ENCODE measurements at places on chromosomes 11 and 22.

DNA sequence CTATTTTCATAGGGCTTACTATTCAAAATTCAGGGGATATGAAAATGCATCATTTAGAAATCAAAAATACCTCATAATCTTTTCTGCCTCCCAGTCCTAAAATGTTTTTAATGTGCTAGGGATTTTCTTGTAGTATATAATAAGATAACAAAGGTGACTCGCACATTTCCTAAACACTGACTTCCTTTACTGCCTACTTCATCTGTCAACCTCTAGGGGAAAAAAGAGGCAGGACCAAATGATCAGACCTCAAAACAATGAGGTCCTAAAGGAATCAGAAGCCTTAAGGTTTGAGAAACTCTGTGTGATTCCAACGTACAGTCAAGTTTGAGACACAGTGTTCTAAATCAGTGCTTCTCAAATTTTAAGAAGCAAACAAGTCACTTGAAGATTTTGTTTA is 56.1 kb upstream of the POU2AF2 start:
- DNase-seq = no peak

DNA sequence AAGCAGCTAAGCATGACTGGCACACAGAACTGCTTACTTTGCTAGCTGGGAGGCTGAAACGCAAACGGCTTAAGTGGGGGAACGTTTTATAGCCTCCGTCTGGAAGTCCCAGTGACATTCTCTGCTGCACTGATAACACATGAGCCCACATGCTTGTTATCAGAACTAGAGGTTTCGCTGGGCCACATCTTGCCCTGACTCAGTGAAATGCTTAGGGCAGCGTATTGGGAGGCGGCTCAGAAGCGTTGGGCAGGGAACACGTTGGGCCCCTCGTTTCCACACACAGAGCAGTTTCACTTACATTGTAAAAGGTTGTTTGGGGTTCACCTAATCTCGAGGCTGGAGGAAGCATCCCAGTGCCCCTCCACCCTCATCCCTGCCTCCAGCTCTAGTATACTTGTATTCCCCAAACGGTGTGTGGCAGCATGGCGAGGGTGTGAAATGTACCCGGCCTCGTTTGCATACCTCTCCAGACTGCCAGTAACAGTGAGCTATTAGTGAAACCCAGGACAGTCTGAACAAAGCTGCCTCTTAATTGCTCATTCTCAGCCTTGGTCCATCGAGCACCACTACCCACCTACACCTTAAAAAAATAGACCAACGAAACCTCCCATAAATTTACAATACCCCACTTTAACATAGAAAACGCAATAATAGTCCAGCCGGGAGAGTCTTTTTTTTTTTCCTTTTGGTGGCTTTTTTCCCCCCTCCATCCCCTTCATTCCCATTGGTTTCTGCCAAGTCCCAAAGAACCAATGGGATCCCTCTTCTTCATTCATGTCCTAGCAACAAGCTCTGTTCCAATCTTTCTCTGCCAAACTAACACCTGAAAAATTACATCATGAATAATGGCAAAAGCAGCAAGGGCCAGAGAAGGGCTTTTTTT is 218.8 kb upstream of the SORL1-AS1 start:
- no peak for DNase-seq

DNA sequence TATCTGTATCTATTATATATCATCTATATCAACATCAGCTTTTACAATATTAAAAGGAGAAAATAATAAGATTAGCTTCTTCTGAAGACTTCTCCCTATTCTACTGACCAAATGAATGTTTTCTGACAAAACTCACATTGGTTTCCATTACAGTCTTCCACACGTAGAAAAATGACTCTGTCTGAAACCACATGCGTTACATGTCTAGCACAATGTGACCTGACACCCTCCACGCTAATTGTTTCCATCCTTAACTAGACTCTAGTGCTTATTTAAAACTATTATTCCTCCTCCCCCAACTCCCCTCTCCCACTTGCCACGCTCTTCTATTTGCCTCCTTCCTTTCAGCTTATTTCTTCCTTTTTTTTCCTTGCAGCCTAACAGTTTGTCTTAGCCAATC is 172.1 kb downstream of the ADAMTS15 start:
- no peak for DNase-seq

DNA sequence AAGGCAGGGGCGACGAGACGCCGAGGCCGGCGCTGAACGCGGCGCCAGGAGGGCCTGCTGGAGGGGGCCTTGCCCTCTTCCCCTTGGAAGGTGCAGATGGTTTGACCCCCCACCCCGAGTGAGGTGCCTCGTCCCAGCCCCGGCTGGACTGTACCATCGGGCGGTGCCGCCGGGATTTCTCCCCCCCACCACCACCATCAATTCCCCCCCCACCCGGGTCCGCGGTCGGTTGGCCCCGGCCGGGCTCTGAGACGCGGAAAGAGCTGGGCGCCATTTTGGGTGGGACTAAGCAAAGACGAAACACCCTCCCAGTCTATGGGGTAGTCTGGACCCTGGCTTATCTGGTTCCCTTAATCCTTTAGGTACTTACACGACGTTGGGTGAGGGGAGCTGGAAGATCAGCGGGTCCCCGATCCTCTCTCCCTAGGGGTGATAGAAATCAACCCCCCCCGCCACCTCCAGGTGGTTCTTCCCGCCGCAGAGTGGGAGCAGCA is at the start of gene PRDM10:
TSS of gene PRDM10 (minus strand) at position 484 of the 494 bp plus-strand sequence. CDS start 41,871 bp downstream, outside the sequence.
- DNase-seq = peak; percentile 88

DNA sequence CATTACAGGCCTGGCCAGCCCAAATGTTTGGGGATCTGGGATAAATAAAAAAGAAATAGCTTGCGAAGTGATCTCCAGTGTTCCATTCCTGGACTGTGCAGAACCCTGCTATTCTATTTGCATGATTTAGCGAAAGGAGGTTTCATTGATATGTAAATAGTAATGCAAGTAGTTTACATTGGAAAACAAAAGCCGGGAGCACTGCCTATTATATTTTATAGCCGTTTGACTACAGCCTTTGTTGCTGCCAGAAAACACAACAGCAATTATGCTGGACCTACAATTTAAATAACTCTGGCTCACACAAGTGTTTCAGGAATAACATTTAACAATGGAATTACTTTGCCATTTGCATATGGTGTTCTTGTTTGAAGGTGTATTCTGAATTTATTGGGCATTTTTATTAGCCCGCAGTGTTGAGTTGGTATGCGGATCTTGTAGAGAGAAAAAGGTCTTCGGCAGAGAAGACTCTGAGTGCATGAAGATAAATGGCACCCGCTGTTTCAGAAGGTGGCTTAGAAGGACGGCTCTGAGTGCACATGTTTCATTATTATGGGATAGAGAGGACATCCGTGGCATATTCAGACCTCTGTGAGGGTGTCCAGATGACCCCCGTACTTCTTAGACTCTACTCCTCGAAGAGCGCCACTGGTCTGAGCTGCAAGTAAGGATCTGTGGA is 315.0 kb downstream of the BRD1 start:
- no peak for DNase-seq

DNA sequence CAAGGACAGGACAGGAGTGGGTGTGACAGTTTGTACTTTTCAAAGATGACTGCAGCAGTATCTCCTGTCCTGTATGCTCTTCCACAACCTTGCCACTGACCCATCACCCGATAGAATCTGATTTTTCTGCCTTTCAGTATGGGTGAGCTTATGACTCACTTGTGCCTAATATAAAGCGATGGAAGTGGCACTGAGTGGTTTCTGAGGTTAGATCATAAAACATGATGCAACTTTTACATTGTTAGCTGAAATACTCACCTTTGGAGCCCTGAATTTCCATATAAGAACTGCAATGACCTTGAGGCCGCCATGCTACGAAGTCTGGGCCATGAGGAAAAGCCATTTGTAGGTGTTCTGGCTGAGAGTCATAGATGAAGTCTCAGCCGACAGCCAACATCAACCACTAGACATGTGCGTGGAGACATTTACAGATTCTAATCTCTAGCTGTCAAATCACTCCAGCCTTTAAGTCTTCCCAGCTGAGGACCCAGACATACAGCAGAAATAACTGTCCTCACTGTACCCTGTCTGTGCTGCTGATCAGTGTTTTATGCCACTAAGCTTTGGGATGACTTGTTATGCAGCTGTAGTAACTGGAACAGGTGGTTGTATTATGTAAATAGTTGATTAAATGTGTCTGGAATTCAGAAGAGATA is 105.9 kb upstream of the ARHGAP20 start:
- no peak for DNase-seq

DNA sequence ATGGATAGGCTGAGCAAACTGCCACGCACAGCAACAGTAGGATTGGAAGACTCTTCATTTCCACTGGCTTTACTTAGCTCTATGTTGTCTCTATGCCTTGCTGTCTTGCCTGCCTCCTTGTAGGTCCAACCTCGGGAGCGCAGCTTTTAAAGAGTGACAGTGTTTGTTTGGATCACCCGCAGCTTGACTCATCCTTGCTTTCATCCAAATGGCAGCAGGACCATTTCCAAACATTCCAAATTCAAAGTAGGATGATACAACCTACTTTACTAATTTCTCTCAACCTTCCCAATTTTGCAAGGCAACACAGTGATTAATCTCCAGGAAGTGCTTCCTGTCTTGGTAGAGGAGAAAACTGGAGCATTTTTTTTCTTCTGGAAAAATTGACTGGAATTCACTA is at the start of gene MMP3:
TSS of gene MMP3 (minus strand) at position 121 of the 400 bp plus-strand sequence. CDS start at position 58, 63 bp downstream.
- DNase-seq = no peak

GRCh38 chr11:131486100-131486499 is 115.7 kb downstream of the NTM start:
- DNase-seq = no peak

- no peak for DNase-seq
Observed at GRCh38 chr22:48581796-48582469, 1245.7 kb downstream of the BRD1 start.

GRCh38 chr11:19075636-19076035 is 15.1 kb upstream of the MRGPRX2 start:
- DNase-seq = no peak

DNA sequence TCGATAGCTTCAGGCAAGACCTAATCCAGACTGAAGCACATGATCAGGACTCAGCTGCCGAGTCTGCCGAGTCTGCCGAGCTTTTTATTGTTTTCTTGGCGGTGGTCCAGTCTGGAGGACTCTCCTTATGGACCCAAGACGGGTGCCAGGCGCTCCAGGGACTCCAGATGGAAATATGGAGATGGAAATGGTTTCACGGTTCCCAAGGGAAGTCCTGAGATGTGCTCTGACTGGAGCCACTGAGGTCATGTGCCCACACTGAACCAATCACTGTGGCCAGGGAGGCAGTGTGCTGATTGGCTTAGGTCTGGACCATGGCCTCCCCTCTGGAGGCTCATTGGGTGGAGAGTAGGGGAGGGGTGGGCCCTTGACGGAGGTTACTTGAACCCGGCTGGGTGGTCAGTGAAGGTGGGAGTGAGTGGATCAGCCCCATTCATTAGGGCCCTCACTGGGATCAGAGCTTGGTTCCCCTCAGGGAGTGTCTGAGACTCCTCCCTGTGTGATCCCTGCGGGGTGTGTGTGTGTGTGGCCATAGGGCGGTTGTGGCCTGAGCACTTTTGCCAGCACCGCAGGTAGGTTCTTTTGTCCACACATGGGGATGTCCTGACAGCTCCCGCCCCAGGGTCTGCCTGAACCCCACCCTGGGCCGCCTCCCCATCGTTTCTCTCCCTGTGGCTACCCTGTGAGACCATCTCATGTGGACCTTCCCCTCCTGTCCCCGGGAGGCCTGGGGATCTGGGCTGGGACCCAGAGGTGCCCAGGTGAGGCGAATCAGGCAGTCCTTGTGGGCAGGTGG is 14.0 kb downstream of the RPS6KA4 start:
- DNase-seq = no peak

GRCh38 chr22:20563466-20563906 is 56.1 kb downstream of the MED15 start:
- DNase-seq = no peak

DNA sequence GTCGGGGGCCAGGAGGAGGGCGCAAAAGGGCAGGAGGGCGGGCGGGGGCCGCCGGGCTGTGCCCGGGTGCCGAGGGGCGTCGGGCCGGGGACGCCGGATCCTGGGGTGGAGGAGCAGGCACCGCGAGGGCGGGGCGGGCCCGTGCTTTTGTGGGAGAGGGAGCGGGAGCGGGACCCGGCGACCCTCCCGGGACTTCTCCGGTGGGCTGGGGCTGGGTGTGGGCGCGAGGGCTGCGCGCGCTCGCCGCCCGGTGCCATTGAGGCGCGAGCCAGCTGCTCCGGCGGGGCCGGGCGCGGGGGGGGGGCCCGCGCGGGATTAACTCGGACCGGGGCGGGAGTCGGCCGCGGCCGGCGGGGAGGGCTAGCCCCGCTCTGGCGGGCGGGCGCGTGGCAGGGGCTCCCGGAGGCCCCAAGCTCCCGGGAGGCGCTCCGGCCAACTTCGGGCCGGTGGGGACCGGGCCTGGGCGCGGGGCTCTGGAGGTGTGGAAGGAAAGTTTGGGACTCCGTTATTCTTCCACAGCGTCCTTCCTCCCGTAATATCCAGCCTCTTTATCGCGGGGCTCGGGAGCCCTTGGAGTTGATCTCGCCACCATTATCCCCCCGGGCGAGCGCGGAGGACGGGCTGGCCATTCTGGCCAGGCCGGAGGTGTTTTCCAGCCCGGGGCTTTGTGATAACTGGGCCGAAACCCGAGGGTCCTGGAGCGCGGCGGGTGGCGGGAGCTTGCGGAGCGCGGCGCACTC is 936 bp downstream of the CECR2 start:
- DNase-seq = no peak

DNA sequence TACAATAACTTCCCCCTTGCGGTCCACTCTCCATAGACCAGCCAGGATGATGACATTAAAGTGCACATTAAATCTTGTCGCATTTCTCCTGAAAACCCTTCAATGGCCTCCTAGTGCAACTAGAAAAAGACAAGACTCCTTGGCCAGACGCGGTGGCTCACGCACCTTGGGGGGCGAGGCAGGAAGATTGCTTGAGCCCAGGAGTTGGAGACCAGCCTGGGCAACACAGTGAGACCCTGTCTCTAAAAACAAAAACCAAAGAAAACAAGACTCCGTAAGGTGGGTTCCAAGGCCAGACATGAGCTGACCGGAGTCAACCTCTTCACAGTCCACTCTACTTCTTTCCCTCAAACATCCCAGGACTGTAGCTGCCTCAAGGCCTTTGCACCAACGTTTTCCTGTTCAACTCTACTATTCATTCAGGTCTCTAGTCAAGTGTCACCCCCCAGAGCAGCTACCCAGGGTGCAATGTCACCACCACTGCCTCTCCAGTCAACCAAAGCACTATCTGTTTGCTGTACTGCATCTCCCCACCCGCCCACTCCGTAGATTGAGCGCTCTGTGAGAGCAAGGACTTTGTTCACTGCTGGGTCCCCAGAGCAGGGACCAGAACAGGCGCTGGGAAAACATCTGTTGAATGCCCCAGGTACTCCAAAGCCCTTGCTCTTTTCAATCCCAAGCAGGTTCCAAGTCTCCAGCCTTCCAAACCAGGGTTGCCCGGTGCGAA is 739 bp downstream of the ZMAT5 start:
- no peak for DNase-seq

DNA sequence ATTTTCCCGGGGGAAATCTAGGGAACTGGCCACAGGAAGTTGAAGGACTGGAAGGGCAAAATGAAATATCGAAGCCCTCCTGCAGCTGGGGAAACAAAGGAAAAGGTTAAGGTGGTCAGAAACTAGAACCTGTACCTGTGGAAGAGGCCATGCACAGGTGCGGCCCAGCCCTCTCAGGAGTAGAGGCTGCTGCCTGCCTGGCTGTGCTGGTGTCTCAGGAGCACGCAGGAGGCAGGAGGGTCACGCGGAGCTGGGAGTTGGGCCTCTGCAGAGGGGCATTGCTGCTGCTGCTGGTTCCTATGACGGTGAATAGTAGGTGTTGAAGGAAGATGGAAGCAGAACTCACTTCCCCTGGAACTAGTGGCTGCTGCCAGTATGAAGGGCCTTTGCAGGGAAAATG is 425.7 kb downstream of the NTM start:
- DNase-seq = no peak

All from NCI-H187 treated with DMSO at 0.1 percent for 48 hours (cell line).